ENCODE measurements at places on chromosomes 6 and 20.

DNA sequence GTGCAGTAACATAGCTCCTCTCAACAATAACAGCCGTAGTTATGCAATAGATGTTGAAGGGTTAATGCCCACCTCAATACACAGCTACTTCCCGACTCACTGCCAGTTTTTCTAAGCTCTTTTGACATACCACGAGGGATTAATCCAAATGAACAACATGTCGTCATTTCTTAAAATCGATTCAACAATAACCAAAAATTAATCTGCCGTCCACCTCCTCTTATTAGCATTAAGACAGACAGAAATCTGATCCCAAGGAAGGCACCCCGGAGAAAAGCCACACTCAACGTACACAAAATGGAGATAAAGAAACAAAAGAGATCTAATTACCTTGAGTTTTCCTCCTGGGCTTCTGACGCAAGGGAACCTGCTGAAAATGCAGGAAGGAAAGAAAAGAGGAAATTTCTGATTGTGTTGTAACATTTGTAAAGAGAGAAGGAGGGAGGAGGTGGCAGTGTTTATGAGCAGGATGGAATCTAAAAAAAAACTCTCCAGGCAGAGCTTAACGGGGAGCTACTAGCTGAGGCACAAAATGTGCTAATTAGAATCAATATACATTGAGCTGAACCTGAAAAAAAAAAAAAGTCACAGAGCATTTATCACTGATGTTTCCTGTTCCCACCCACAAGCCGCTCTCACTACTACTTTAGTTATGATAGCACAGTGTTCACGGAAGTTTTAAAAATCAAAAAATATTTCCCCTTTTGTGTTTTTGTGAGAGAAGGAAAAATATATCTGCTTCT lies 109.3 kb downstream of the IPCEF1 start:
- DNase-seq, result no peak

DNA sequence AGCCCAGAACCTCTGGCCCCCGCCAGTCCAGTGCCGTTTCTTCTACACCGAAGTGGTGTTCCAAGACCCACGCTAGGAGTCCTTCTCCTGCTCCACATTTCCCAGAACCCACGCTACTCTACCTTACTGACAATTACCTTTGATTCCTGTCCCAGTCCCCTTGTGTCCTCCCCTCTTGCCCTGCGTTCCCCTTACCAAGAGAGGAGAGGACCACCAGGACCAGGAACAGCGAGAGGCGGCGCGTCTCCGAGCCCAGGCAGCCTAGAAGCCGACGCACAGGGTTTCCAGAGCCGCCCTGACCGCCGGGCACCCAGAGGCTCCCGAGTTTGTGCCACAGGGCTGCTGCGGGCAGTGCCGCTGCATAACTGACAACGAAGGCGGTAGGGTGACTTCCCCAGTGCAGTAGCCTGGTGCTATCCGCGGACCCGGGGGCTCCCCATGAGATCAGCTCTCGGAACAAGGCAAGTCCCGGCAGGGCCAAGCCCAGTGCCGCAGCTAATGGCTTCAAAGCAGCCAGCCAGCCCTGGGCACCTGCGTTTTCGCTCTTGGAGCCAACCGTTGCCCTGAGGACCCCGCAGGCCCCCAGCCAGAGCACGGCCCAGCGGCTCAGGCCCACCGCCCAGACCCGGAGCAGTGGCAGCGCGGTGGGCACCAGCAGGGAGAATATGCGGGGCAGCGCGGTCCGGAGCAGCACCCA lies 512 bp downstream of the TAP1 start:
- peak; percentile 79 for DNase-seq

GRCh38 chr6:12578097-12578496 lies 138.5 kb upstream of the PHACTR1 start:
- DNase-seq, result no peak

DNA sequence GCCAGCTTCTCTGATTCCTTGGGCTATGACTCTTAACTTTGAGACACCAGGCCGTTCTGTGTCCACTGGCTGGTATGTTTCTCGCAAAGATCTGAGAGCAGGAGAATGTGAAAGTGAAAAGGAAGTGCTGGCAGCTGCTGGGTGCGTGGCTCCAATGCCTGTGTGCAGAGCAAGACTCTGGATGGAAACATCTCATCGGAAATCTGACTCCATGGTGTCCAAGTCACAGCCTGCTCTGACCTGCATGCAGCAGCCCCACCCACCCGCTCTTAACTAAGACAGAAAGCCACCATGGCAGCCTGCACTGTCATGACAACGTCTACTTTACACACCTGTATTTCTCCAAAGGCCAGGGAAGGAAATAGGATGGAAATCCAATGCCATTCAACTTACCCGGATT lies 66.3 kb upstream of the MPC1 start:
- no peak for DNase-seq

Measured in Right ventricle myocardium inferior (tissue), 1 donor.